ENCODE measurements at places on chromosomes 4 and X.

DNA sequence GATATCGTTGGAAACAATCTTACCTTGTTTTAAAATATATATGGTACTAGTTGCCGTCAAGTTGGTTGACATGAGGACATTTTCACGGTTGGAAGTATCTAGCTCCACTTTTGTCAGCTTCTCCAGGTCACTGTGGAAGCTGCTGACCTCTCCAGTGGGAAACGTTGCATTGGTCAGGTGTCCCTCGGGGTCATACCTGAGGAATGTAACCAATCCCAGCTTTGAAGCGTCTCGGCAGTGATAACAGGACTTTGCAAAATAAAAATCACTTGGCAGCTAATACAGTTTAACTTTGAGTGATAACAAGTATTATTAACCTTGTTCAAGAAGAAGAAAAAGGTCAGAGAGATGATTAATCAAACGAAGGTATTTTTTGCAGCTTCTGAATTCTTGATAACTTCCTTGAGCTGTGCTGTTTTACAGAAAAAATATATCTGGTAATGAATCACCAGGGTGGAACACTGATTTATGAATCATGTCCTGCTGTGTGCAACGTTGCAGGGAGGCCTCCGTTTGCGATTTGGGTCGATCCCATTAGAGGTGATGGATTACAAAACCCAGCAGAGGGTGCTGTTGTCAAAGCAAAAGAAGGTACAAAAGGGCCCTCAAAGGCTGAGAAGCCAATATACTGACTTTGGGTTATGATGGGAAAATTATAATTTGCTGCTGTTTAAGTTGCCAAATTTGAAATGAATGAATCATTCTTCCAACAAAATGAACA lies 60.1 kb downstream of the SH2D1A start:
- DNase-seq: peak; percentile 50

GRCh38 chrX:87961471-87961870 lies 443.9 kb downstream of the KLHL4 start:
- no peak for DNase-seq

- DNase-seq: no peak
These were observed 43.5 kb downstream of the MID1 start for GRCh38 chrX:10576777-10577447.

DNA sequence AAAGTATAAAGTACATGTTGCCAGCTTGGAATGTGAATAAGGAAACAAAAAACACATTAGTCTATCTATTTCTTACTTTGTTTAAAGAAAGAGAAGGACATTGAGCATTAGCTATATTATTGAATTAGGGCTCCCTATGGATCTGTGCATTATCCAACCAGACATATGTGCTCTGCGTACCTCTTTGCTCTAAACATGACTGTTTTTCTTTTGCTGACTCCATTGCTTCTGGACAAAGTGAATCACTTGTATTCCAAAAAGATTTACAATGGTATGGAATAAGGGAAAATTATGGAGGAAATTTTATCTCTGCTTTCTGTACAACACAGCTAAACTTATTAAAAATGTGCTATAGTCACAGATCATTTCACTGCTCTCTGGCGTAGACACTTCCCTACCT lies 727.8 kb upstream of the LCORL start:
- no peak for DNase-seq

- no peak for DNase-seq
These were observed 26.2 kb upstream of the PNPLA4 start for GRCh38 chrX:7953446-7953845.

GRCh38 chrX:153871451-153871850 lies 14.5 kb downstream of the L1CAM start:
- no peak for DNase-seq

DNA sequence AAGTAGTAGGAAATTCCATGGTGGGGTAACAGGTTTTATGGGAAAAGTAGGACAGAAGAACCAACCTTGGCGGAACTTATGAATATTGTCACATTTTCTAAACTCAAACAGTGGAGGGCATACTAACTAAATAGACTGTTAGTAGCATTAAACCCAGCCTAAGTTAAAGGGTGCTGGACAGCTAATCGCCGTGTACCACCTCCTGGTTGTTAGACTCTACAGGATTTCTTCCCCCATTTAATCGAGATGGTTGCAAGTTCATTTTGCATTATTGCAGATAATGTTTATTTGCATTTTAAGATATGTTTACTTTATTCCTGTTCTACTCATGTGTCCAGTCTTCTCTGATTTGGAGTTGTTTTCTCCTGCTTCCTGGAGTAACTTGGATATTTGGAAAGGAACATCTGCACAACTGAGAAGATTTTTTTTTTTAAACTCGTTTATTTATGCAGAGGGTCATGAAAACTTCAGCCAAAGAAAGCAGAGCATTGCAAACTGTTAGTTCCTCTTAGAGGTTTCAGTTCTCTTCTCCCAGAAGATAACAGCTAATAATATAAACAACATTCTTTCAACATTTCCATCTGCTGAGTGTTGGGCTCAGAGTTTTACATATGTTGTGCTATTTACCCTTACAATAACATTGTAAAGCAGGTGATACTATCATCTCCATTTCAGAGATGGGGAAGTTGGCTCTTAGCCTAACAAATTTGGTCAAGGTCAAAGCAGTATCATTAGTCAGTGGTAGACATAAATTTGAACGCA lies 51.5 kb upstream of the TBC1D9 start:
- DNase-seq: no peak
